ENCODE measurements at places on chromosomes 6 and 20.

GRCh38 chr6:36692220-36692619, 5.4 kb upstream of the RAB44 start:
- DNase-seq = no peak

DNA sequence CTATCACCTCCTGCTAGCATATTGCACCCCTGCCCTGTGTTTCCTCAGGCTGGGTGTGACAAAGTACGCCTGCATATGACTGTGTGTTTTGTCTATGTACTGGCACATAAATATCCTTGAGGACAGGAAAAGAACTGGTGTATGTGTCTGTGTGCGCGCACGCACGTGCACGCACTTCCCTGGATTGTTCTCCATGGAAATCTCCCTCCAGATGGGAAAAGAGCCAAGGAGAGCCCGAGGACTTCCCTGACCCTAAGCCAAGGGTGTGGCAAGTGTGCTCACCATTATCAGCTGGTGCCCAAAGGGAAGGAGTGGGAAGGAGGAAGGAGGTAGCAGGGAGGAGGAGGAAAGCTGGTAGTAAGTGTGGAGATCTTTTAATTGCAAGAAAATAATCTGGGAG, 117.6 kb downstream of the HIVEP2 start:
- DNase-seq = no peak

GRCh38 chr6:9409126-9409525, 973.8 kb upstream of the SLC35B3 start:
- DNase-seq = no peak

DNA sequence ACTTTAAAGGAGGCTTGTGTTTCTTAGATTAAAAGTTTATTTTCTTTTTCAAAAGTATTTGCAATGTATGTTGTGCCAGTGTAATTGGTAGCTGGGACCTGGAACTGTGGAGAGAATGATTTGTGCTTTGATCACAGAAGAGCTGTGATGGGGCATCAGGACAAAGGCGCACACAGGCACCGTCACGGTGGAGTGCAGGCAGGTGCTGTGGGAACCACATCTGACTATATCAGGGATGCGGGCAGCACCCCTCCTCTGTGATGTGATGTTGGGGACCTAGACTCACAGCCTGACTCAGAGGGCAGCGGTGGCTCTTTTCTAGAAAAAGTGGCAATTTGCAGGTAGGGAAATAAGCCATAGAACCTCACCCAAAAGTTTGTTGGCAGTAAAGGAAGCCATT, 34.5 kb downstream of the SYTL3 start:
- no peak for DNase-seq

GRCh38 chr6:69379518-69379917, 417.3 kb downstream of the LMBRD1 start:
- DNase-seq = no peak
